ENCODE measurements at places on chromosomes 3 and 15.
A peak's percentile ranks its signal among the peaks of the same experiment; 100 is the strongest.

- no peak for DNase-seq
Measured at GRCh38 chr3:72205297-72205826, 420.4 kb upstream of the PROK2 start.

- DNase-seq: no peak
Measured at GRCh38 chr3:106206613-106207012, 337.8 kb upstream of the CBLB start.

DNA sequence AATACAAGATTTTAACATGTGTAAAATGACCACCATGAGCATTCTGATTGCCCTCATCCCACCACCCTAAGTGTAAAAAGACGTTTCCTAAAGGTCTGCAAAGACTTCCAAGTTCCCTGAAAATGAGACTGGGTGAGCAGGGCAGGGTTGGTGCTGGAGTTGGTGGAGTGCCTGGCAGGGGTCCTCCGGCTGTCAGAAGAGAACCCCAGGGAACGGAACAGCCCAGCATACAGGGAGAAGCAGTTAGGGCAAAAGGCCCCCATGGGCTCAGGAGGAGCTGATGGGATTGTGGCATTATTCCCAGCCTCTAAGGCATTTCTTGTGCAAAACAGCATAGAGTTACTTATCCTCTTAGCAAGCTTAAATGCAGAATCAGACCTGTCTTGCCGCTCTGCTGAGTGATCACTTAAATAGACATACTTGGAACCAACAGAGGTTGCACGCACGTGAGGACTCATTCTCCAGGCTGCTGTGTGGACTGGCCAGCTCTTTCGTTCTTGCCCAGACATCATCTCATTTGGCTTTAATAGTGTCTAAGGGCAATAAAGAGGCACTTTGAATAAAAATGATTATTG is 36.0 kb downstream of the XYLB start:
- DNase-seq: no peak

DNA sequence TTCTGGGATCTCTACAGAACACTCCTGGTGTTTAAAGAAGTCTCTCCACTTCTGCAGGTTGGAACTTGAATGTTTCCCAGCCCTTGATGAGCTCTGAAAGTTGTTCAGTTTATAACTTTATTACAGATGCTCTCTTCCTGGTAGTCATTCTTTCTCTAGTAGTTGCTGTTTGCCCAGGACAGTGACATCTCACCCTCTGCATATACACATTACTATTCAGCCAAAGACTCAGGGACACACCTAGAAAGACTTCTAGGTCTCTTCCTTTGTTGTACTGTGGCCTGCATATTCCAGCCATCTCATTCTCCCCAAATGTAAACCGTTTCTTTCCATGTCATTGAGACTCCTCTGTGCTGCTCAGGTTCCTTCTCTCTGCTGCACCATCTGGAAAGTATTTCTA is 76.7 kb downstream of the MITF start:
- no peak for DNase-seq

DNA sequence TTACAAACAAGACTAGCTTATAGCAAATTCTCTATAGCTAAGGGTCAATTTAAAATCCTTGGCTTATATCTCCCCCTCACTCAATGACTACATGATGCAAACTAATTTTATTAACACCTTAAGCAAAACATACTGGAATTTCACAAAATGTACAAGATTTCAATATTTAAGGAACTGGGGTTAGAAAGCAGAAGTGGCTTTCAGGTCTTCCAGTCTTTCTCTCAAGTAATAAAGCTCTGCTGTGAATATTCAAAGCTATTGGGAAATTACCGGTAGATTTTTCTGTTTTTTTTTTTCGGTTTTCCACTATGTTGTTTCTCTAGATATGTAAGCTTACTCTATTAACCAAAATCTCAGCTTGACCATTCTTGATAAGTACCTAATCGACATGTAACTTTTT is 3.9 kb downstream of the EPM2AIP1 start:
- DNase-seq: peak; percentile 87

DNA sequence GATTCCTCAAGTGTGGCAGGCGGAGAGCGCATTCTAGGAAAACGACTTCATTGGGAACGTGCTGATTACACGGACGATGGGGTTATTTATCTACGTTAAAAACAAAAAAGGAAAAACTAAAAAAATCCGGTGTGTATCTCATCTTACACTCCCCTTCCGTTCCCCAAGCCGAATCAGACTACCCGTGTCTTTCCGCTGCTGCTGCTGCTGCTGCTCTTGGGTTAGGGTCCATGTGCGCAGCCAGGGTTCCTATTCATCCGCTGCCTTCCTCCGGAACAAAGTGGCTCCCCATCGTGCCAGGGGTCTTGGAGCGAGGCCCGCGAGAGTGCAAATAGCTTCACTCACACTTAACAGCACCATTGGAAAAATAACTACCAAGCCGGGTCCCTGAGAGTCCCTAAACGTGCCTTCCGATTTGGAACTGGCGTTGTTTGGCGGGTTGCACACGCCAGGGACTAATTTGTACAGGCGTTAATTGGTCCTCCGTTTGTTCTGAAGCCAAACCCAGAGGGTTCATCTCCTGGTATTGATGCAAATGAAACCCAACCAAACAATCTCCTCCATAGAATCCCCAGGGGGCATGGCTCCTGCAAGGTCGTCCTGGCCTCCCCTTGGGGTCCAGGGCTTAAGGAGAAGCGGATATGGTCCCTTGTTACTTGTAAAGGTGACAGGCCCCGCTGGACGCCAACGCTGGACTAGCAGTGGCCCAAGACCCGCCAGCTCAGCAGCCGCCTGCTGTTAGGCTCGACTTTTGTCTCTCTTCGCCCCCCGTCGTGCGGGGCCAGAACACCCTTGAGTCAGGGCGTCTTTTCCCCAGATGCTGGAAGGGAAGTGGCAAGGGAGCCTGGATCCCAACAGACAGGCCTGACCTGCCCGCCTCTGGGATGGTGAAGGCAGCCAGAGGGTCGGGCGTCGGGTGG is 11.0 kb upstream of the ONECUT1 start:
- DNase-seq: no peak

DNA sequence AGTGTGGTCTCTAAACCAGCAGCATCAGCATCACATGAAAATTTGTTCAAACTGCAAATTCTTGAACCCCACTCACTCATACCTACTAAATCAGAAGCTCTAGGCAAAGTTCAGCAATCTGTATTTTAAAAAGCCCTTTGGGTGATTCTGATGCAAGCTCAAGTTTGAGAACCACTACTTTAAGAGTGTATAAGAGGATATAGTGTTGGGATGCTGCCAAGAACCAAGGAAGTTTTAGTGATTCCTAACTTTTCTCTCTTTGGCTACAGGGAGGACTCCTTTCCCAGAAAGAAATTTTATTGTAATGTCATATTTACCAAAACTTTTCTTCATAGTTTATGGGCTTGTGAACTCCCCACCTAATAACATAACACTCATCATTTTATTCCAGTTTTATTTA is 422.2 kb downstream of the TBC1D5 start:
- DNase-seq: no peak

DNA sequence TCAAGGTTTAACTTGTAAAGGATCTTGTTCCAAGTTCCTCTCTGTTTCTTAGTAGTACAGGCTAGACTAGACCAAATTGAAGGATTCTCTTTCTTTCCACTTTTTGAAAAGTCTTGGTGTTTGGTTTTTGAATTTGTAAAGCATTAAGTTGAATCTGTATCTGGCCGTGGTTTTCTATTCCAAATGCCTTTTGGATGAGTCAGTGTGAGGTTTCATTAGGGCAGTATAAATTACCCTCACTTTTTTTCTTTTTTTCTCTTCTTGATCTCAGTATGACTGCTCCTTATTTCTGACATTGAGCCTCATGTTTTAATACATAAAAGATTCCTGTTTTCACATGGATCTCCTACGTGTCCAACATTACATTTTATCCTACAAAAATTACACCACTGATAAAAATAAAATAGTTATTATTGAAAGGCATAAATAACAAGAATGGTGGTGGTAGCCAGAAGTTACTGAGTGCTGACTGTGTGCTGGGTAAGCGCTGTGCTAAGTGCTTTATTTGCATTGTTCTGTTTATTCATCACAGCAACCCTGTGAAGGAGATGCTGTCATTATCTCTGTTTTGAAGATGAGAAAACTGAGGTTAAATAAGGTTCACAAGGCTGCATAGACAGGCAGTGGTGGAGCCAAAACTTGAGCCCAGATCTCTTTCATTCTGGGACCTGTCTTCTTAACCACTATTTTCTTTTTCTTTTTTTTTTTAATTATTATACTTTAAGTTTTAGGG is 48.3 kb downstream of the MITF start:
- peak; percentile 36 for DNase-seq

GRCh38 chr15:73518180-73518862 is 75.4 kb downstream of the REC114 start:
- no peak for DNase-seq

GRCh38 chr15:57218826-57219576 is 157.3 kb upstream of the CGNL1 start:
- peak; percentile 53 for DNase-seq

GRCh38 chr3:56087451-56088053 is 380.7 kb downstream of the ERC2 start:
- DNase-seq: no peak

- DNase-seq: no peak
Measured at GRCh38 chr3:76161856-76162255, 376.5 kb upstream of the ZNF717 start.

GRCh38 chr3:132630612-132631011 is 29.0 kb downstream of the ACAD11 start:
- DNase-seq: no peak

GRCh38 chr3:137191951-137192350 is 234.2 kb downstream of the IL20RB start:
- no peak for DNase-seq

Data from inflammatory macrophage treated with lipopolysaccharide for 4 hours (primary cell).